Neuronal stem cell (in vitro differentiated cells): ENCODE measurements at places on chromosomes 12 and 14.

DNA sequence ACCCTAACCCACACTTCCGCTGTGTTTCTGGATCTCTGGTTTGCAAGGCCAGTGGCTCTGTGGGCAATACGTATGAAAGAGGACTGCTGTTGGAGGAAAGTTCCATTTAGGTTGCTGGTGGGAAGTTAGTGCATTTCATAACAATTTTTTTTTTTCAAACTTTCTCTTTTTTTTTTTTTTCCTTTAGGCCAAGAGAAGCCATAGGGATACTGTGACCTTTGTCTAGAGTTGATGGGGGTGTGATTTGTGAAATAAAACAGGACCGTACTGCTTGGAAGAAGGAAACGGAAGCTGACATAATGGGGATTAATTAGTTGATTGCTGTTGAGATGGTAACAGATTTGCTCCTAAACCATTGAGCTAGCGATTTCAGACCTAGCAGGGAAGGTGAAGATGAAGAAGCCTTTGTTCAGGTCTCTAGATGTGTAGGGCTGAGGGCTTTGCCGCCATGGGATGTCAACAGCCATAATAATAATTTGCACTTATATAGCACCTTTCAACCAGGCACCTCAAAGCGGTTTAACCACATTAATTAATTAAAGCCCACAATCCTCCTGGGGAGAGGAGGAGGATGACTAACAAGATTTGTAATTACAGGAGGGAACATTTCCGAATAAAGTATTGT is 315.3 kb downstream of the ZFP36L1 start:
- no peaks in the 10 kb centered on the region for H3K27me3 ChIP-seq
- H3K36me3 ChIP-seq, result no peaks in the 10 kb centered on the region
- peaks cover 24% of the 10 kb centered on the region for H3K4me1 ChIP-seq
- peak overlapping the region; percentile 71 for H3K27ac ChIP-seq
- no peak for DNase-seq
- H3K4me3 ChIP-seq, result no peak overlapping the region

GRCh38 chr14:60233251-60233650 is 15.8 kb upstream of the PPM1A start:
- H3K27ac ChIP-seq, result no peak overlapping the region
- no peaks in the 10 kb centered on the region for H3K36me3 ChIP-seq
- no peak for DNase-seq
- no peak overlapping the region for H3K4me3 ChIP-seq
- H3K4me1 ChIP-seq, result no peaks in the 10 kb centered on the region

- no peaks in the 10 kb centered on the region for H3K36me3 ChIP-seq
- no peaks in the 10 kb centered on the region for H3K27me3 ChIP-seq
- H3K4me3 ChIP-seq, result no peak overlapping the region
- peaks cover 2% of the 10 kb centered on the region for H3K4me1 ChIP-seq
- no peak overlapping the region for H3K27ac ChIP-seq
These were observed 363.7 kb downstream of the SOX5 start for GRCh38 chr12:23585782-23586163.

DNA sequence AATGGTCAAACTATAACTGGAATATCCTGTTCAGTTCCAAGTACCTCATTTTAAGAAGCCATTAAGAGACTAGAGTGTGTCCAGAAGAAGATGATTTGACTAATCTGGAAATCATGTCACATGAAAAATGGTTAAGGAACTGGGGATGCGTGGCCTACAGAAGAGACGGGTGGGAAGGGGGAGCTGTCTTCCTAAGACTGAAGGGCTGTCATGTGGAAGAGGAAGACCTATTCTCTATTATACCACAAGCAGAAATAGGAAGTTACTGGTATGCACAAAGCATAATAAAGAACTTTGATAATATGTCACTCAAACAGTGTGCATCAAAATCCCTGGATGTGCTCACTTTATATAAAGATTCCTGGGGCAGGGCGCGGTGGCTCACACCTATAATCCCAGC is 50.3 kb downstream of the HECTD4 start:
- no peak overlapping the region for H3K4me3 ChIP-seq
- H3K4me1 ChIP-seq, result no peaks in the 10 kb centered on the region
- no peaks in the 10 kb centered on the region for H3K27me3 ChIP-seq
- no peaks in the 10 kb centered on the region for H3K36me3 ChIP-seq
- H3K27ac ChIP-seq, result no peak overlapping the region

GRCh38 chr12:33330940-33331339 is 108.7 kb downstream of the SYT10 start:
- H3K36me3 ChIP-seq, result no peaks in the 10 kb centered on the region
- H3K27me3 ChIP-seq, result no peaks in the 10 kb centered on the region

DNA sequence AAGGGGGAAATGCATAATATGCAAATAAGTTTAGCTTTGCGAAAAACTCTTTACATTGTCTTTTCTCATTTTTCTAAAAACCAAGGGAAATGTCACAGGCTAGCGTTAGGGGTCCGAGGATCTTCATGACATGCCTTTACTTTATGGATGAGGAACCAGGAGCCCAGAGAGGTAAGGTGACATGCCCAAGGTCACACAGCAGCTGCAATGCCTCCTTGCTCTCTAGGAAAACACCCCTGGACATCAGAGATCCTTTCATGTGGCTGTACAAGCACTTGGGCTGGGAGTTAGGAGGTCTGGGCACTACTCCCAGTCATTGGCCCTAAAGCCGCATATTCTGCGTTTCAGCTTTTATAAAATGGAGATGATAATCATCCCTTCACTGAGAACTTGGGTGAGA is 741 bp downstream of the PROX2 start:
- H3K27me3 ChIP-seq, result peaks cover 16% of the 10 kb centered on the region
- H3K27ac ChIP-seq, result no peak overlapping the region
- no peak for DNase-seq
- H3K36me3 ChIP-seq, result no peaks in the 10 kb centered on the region
- H3K4me3 ChIP-seq, result no peak overlapping the region

GRCh38 chr12:107986183-107986582 is 142.9 kb upstream of the WSCD2 start:
- H3K4me3 ChIP-seq, result no peak overlapping the region
- DNase-seq, result no peak
- no peaks in the 10 kb centered on the region for H3K4me1 ChIP-seq
- H3K27me3 ChIP-seq, result no peaks in the 10 kb centered on the region
- H3K27ac ChIP-seq, result no peak overlapping the region

GRCh38 chr12:45644541-45644940 is 85.0 kb upstream of the ARID2 start:
- H3K27ac ChIP-seq, result no peak overlapping the region
- DNase-seq, result no peak
- no peak overlapping the region for H3K4me3 ChIP-seq
- H3K36me3 ChIP-seq, result no peaks in the 10 kb centered on the region
- H3K4me1 ChIP-seq, result no peaks in the 10 kb centered on the region
- no peaks in the 10 kb centered on the region for H3K27me3 ChIP-seq

DNA sequence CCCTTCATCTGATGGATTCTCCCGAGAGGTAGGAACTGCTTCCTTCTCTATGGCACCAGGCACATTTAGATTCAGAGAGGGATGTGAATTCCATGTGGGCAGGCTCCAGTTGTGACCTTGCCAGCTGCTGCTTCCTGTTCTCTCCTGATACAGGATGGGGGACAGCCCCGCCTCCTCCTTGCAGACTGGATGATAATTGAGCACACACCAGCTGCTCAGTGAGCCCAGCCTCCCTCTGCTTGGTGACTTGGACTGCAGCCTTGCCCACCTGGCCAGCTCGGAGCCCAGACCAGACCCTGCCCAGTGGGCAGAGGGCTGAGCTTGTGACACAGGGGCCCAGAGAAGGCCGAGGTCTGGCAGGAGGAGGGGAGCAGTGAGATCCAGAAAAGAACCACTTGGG is 90.2 kb downstream of the CALM1 start:
- no peaks in the 10 kb centered on the region for H3K27me3 ChIP-seq
- no peak overlapping the region for H3K4me3 ChIP-seq
- no peaks in the 10 kb centered on the region for H3K36me3 ChIP-seq
- no peak for DNase-seq
- H3K27ac ChIP-seq, result no peak overlapping the region

DNA sequence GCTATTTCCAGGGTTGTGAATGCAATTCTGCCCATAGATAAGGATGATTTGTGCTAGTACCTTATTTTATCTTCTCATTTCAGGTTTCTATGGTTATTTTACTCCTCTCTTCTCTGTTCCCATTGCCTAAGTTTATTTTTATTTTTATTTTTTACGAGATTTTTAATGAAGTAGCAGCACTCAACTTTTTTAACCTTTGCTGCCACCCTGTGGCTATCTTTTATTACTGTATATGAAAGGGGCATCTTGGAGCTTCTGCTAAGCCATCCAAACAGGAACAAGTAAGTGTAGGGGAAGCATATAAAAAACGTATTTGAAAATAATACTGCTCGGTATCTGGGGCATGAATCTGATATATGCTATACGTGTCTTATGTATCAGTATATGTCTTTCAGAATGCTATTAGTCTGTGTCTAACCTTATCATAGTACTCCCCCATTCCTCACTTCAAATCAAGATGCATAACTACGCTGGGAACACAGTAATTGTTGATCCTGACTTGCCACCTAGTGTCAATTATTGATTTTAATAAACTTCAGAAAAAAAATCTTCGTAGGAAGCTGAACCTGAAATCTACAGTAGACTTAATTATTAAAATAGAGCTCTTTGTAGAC is 60.3 kb downstream of the KLRG1 start:
- H3K36me3 ChIP-seq, result no peaks in the 10 kb centered on the region
- DNase-seq, result no peak
- no peak overlapping the region for H3K4me3 ChIP-seq
- H3K27me3 ChIP-seq, result no peaks in the 10 kb centered on the region
- no peak overlapping the region for H3K27ac ChIP-seq

GRCh38 chr12:88057994-88058718 is 29.0 kb upstream of the C12orf50 start:
- no peak overlapping the region for H3K4me3 ChIP-seq
- H3K36me3 ChIP-seq, result peaks cover 69% of the 10 kb centered on the region
- H3K4me1 ChIP-seq, result no peaks in the 10 kb centered on the region
- H3K27me3 ChIP-seq, result no peaks in the 10 kb centered on the region

DNA sequence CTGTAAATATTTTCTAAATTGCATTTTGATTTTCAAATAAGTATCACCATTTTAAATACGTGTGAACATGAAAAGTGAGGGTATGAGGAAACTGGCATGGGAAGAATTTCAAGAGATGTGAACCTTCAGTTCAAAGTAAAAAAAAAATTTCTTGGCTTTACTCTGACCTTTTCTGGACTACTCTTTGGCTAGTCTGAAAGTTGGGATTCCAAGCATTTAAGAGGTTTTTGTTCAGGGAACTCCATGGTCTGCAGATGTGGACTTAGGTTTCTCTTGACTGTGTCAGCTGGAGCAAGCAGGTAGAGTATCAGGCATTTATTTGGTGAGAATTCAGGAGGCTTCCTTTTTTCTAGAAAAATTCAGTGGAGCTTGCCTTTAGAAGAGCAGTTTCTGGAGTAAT is 311.6 kb downstream of the LRIG3 start:
- no peak overlapping the region for H3K4me3 ChIP-seq
- no peak overlapping the region for H3K27ac ChIP-seq
- DNase-seq, result no peak
- no peaks in the 10 kb centered on the region for H3K36me3 ChIP-seq

- no peak overlapping the region for H3K27ac ChIP-seq
- peak; percentile 76 for DNase-seq
- peak overlapping the region; percentile 78 for H3K4me3 ChIP-seq
- no peaks in the 10 kb centered on the region for H3K36me3 ChIP-seq
- no peaks in the 10 kb centered on the region for H3K27me3 ChIP-seq
- H3K4me1 ChIP-seq, result no peaks in the 10 kb centered on the region
These were observed 39.1 kb upstream of the INF2 start for GRCh38 chr14:104650057-104650980.

- H3K27me3 ChIP-seq, result no peaks in the 10 kb centered on the region
- no peak overlapping the region for H3K4me3 ChIP-seq
- no peak overlapping the region for H3K27ac ChIP-seq
- no peaks in the 10 kb centered on the region for H3K4me1 ChIP-seq
- H3K36me3 ChIP-seq, result peaks cover 94% of the 10 kb centered on the region
- no peak for DNase-seq
These were observed 41.5 kb downstream of the IFT81 start for GRCh38 chr12:110165540-110166159.

GRCh38 chr12:119373001-119373400 is 38.5 kb downstream of the CCDC60 start:
- no peak overlapping the region for H3K27ac ChIP-seq
- H3K27me3 ChIP-seq, result no peaks in the 10 kb centered on the region
- DNase-seq, result no peak
- H3K4me3 ChIP-seq, result no peak overlapping the region
- no peaks in the 10 kb centered on the region for H3K36me3 ChIP-seq

DNA sequence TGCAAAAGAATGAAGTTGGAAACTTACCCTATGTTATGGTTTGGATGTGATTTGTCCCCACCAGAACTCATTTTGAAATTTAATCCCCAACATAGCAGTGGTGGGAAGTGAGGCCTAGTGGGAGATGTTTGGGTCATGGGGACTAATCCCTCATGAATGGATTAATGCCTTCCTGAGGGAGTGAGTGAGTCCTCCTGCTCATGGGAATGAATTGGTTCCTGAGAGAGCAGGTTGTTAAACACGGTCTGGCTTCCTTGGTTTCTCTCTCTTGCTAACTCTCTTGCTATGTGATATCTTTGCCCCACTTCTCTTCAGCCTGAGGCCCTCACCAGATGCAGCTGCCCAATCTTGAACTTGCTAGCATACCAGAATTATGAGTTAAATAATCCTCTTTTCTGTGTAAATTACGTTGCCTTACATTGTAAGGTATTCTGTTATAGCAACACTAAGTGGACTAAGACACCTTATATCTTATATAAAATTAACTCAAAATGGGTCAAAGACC is 22.2 kb upstream of the CCDC91 start:
- H3K27ac ChIP-seq, result no peak overlapping the region
- peaks cover 2% of the 10 kb centered on the region for H3K4me1 ChIP-seq
- no peaks in the 10 kb centered on the region for H3K36me3 ChIP-seq
- no peak for DNase-seq
- H3K27me3 ChIP-seq, result no peaks in the 10 kb centered on the region

- no peak overlapping the region for H3K4me3 ChIP-seq
- no peaks in the 10 kb centered on the region for H3K27me3 ChIP-seq
- peaks cover 2% of the 10 kb centered on the region for H3K4me1 ChIP-seq
- DNase-seq, result no peak
These were observed 129.2 kb upstream of the EVL start for GRCh38 chr14:99936056-99936455.

- H3K4me1 ChIP-seq, result peaks cover 35% of the 10 kb centered on the region
- H3K27ac ChIP-seq, result peak overlapping the region; percentile 47
- no peak overlapping the region for H3K4me3 ChIP-seq
- no peaks in the 10 kb centered on the region for H3K27me3 ChIP-seq
- peak; percentile 51 for DNase-seq
These were observed 58.1 kb upstream of the SRSF5 start for GRCh38 chr14:69708586-69709560.

- no peak overlapping the region for H3K27ac ChIP-seq
- no peaks in the 10 kb centered on the region for H3K4me1 ChIP-seq
- H3K36me3 ChIP-seq, result peaks cover 14% of the 10 kb centered on the region
- H3K4me3 ChIP-seq, result no peak overlapping the region
- H3K27me3 ChIP-seq, result no peaks in the 10 kb centered on the region
These were observed 8.7 kb downstream of the ITGA7 start for GRCh38 chr12:55698965-55699364.

- peaks cover 2% of the 10 kb centered on the region for H3K36me3 ChIP-seq
- H3K4me1 ChIP-seq, result peaks cover 4% of the 10 kb centered on the region
- no peak overlapping the region for H3K4me3 ChIP-seq
- H3K27me3 ChIP-seq, result no peaks in the 10 kb centered on the region
These were observed 8.3 kb downstream of the GALNT16 start for GRCh38 chr14:69268223-69268622.
